ENCODE measurements at places on chromosomes 12 and 14. TPM values are rescaled to one million over a fixed set of nuclear protein-coding genes. Genes with fewer than 3 reads are reported as not detected.

The RBM19 gene
- 21.9 TPM for total RNA-seq

The PLCZ1 gene
- total RNA-seq = 2.3 TPM

The TMEM233 gene
- total RNA-seq = 0.46 TPM

The ABHD12B gene
- total RNA-seq = 2.1 TPM

The TBK1 gene
- 31.4 TPM for total RNA-seq

The RPGRIP1 gene
- 0.69 TPM for total RNA-seq

The GARIN6 gene
- total RNA-seq = not detected

The AVPR1A gene
- total RNA-seq = 4.6 TPM

The C14orf39 gene
- 0.92 TPM for total RNA-seq

The RERGL gene
- 1.8 TPM for total RNA-seq

The PSMA3 gene
- total RNA-seq = 71.3 TPM

All from diencephalon (tissue), 1 donor.